Hair follicular keratinocyte (primary cell): ENCODE measurements at places on chromosomes 5 and 9. TPM values are rescaled to one million over a fixed set of nuclear protein-coding genes. Genes with fewer than 3 reads are reported as not detected.

Gene ARHGEF28
- total RNA-seq, result 29.5 and 39.7 TPM in 2 replicates

Gene NDFIP1
- total RNA-seq, result 42.0 and 59.8 TPM in 2 replicates

Gene C5orf34
- total RNA-seq, result 4.3 and 7.7 TPM in 2 replicates

Gene SPATA31C1
- not detected in 2 replicates for total RNA-seq

Gene SHOC1
- 0.04 TPM in 1 of 2 replicates, not detected in the other for total RNA-seq

Gene ZFYVE16
- 11.7 and 13.1 TPM in 2 replicates for total RNA-seq

Gene HAND1
- total RNA-seq, result not detected in 2 replicates

Gene RELL2
- total RNA-seq, result 5.6 and 15.1 TPM in 2 replicates

Gene TERT
- not detected in 2 replicates for total RNA-seq
